ENCODE measurements at places on chromosomes 5 and 9.

DNA sequence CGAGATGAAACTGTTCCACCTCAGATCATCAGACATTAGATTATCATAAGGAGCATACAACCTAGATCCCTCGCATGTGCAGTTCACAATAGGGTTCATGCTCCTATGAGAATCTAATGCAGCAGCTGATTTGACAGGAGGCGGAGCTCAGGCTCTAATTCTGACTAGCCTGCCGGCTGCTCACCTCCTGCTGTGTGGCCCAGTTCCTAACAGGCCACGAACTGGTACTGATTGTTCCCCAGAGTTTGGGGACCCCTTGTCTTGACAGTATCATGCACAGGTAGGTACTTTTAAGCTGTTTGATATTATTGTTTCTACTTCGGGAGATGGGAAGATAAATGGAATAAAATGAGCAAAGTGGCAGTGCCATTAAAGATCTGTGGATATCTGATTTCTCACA lies 66.9 kb downstream of the ZCCHC7 start:
- DNase-seq, result peak; percentile 9

- DNase-seq, result no peak
Observed at GRCh38 chr9:126383406-126384046, 56.9 kb downstream of the MVB12B start.

GRCh38 chr5:35617435-35618303 lies at the start of gene SPEF2:
Gene SPEF2, plus strand, starts transcription at chr5:35617863. Its CDS starts 135 bp downstream, at chr5:35617998.
- peak; percentile 82 for DNase-seq

- DNase-seq, result peak; percentile 83
Observed at GRCh38 chr9:128191406-128192046, at the start of gene CIZ1. Gene CIZ1, minus strand, starts transcription at chr9:128191572. Its CDS starts 715 bp downstream, at chr9:128190857.

DNA sequence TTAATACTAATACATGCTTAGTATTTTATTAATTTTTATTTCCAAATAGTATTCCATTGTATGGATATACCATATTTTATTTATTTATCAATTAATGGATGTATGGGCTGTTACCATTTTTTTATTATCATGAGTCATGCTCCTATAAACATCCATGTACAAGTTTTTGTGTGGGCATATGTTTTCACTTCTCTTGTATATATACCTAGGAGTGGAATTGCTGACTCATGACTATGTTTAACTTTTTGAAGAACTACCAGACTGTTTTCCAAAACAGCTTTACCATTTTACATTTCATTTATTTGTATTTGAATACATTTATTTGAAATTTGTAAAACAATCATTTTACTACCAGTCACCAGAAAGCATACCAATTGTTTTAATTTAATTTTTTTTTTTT lies 14.1 kb upstream of the LRRC19 start:
- no peak for DNase-seq

DNA sequence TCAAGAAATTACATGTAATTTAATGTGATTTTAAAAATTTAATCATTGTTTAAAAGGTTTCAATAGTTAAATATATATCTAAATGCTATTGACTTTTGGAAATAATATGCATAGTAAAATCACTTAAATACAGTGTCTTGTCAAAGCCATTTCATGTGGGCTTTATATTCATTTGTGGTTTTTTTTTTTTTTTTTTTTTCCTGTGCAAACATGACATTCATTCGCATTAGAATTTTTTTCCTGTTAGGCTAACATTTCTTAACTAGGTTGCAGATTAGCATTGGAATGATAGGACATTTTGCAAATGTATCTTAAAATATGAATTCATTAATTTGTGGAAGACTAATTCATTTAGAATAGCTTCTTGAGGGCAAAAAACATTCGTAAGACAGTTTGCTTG lies 149.8 kb downstream of the PBX3 start:
- DNase-seq, result no peak

- no peak for DNase-seq
Observed at GRCh38 chr5:38463634-38464521, 92.6 kb downstream of the LIFR start.

GRCh38 chr9:124453586-124454191 lies 3.4 kb downstream of the ADGRD2 start:
- DNase-seq, result peak; percentile 13

DNA sequence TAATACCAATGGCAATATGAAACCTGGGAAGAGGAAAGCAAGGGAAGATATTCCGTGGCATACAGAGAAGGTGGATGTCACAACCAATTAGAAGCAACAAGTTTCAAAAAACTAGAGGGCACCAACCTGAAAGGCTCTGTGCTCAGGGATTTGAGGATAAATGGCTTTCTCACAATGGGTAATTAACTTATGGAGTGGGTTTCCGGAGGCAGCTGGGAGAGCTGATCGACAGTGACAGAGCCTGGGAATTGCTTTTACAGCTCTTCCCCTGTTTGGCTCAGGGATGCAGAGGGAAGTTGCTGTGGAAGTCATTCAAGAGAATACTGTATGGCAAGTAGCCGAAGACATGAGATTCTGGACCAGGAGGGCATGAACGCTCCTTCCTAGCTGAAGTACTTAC lies 237.0 kb downstream of the KIF4B start:
- DNase-seq, result no peak

DNA sequence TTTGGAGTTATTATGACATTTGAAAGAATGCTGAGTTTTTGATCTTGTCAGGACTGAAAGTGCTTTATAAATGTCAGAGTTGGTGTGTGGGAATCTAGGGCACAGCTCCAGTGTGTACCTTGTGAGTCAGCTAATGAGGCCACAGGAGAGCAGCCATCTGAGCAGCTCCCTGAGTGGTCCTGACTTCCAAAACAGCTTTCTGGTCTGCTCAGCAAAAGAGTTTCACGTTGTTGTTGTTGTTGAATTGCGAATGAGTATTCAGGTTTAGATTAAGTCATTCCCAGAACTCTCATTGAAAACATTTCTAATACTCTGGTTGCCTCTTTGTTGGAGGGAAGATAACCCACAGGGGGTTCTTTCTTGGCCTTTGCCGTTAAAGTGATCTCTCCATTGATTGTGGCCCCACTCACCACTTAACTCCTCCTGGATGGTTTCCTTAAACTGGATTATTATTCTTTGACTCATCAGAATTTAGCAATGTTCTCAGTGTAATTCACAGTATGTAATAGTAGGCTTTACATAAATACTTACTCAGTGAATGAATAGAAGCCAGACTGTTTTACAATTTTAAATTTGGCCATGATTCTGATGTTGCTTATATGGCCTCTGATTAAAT lies 125.1 kb upstream of the SGCD start:
- DNase-seq, result no peak

DNA sequence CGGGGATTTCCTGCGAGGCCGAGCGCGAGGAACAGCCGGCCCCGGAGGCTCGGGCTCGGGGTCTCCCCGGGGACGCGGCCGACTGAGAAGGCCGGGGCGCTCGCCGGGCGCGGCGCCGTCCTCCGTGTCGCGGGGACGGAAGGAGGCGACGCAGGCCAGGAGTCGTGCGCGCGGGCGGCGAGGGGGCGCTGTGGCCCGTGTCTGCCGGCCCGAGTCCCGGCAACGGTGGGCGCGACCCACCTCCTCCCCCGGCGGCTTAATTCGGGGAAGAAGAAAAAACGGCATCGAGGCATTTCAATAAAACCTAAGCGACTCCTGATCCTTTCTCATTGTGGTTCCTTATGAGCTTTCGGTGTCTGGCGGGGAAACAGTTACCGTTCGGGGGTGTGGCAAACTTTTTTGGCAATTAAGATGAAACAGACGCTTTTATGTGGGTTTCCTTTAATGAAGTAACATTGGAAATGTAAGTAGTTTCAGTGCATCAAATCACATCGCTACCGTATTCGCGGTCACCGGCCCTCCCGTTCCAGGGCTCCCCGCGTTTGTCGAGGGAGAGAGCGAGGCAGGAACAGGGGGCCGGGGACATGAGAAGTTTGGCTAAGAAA lies 3.7 kb upstream of the IRX2 start:
- no peak for DNase-seq

DNA sequence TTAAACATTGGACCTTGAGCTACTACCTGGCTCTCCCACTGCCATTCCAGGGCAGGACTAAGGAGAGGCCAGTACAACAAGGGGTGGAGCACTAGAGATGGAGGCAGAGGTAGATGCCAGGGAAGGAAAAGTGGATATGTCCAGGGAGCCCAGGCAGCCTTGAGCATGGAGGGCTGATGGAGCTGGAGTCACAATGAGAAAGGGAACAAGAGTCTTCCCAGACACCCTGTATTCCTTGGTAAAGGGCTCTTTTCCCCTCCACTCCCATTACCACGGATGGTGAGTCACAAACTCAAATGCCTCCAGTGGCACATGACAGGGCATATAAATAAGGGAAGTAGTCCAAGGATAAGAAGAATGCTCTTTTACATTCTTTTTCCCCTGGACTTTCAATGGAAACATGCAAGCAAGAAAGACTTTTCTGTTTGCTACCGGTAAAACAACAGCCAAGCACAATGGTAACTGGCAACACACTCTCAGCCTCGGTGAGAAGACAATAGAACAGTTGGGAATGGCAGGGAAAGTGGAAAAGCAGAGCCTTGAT lies 16.7 kb downstream of the ERAP1 start:
- no peak for DNase-seq

DNA sequence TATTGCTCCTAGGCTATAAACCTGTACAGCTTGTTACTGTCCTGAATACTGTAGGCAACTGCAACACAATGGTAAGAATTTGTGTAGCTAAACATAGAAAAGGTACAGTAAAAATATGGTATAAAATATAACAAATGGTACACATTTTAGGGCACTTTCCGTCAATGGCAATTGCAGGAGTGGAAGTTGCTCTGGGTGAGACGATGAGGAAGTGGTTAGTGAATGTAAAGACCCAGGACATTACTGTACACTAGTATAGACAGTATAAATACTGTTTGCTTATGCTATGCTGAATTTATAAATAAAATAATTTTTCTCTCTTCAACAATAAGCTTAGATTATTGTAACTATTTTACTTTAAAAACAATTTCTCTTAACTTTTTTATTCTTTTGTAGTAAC lies 15.6 kb upstream of the ADRB2 start:
- no peak for DNase-seq

DNA sequence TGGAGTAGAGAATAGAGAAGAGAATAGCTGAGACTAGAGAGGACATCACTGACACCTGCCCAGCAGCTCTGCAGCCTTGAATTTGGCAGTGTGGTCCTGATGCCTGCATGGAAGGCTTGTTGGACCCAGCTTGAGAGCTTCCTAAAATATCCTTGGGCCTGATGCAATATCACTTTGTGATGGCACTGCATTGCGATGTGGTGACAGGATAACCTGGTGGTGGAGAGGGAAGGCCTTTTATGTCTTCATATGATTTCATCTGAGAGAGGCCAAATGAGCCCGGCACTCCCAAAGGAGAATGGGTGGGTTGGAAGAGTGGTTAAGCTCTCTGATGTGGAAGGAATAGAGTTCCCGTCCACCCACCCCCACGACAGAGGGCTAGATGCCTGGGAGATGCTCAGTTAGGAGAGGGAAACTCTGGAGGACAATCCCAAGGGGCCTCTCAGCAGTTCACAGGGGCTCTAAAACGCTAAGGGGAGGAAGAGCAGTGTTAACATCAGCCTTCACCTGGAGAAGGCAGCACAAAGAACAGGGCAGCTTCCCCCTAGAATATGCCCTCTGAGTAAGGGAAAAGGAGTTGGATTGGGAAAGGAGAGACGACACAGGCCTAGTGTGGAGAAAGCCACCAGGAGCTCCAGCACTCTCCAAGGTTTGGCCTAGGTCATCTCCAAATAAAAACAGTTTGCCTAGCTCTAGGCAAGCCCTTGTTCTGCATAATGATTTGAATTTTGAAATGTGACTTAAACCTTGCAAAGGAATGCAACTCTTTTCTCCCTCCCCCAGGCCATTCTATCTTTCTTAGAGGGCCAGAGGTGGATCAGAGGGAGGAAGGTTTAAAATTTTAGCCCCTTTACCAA lies 99.8 kb upstream of the SSBP2 start:
- no peak for DNase-seq

GRCh38 chr9:36956908-36957307 lies 77.2 kb downstream of the PAX5 start:
- DNase-seq, result no peak

GRCh38 chr9:116382053-116382452 lies 228.5 kb downstream of the PAPPA start:
- DNase-seq, result no peak

- DNase-seq, result no peak
Observed at GRCh38 chr9:103802068-103802467, 292.0 kb upstream of the SMC2 start.

DNA sequence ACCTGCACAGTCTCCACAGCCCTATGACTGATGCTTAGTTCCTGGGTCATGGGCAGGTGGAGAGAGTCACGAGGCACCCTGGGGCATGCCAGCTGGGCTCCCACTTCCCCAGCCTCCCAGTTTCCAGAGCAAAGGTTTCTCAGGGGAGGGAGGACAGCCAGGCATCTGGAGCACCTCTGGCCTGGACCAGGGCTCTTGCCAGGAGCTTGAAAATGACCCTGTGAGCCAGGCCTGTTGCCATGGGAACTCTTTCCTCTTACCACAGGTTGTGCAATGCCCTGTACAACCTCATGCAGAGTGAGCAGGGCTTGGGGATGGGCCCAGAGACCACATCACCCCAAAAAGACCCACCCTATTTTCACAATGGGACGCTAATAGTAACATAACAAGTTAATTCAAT lies 113.1 kb downstream of the PSD2 start:
- DNase-seq, result no peak

DNA sequence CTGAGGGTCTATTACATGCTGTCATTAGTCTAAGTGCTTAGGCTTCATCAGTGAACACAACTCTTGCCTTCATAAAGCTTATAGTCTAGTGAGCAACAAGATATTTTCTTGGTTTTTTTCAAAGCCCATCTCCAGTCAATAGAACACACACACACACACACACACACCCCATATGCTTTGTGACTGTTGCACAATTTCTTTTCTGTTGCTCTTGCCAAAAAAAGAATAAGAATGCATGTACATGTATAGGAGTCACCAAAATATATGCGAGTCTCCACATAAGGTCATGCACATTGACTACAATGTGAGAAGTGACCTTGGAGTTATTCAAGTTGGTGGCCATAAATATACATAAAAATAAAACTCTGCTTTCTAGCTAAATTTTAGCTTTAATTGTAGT lies 351.5 kb upstream of the TLE4 start:
- DNase-seq, result no peak

- DNase-seq, result peak; percentile 33
Observed at GRCh38 chr5:75051217-75051751, 1.1 kb downstream of the GCNT4 start.

DNA sequence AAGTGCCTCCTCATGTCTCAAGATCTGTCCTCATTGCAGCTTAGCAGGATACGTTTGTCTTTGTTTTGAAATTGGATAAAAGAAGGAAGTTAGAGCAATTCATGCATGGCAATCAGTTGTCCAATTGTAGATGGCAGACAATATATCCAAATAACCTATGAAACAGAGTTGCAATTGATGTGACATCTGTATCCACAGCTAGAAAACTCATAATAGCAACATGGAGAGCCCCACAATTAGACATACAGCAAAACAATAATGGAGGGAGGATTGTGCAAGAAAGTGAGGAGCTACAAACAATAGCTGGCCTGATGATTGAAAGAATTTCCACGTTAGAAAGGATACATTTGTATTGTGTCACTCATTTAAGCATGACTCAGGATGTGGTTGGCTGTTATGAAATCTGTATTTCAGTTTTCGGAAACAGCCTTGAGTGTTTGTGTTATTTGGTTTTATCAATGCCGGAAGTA lies 132.0 kb downstream of the FAM174A start:
- no peak for DNase-seq
